Effector memory CD4-positive, alpha-beta T cell (primary cell): ENCODE measurements at places on chromosomes 1 and 21.

GRCh38 chr1:45014321-45015028 lies 2.4 kb downstream of the UROD start:
- peak; percentile 72 for DNase-seq

DNA sequence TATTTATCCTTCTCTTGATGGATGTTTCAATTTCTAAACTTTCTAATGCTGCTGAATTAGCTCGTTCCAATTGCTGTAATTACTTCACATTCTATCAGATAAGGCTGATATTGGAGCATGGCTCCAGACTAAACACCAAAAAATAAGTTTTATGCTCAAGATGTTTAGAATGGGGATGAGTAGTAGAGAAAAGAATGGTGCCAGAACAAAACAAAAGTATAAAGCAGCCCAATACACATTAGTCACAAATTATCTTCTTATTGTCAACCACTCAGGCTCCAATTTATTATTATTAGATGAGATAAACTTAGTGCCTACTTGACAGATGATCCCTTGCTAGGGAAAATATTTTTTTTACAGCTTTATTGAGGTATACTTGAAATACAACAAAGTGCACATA lies 21.8 kb downstream of the ATPAF1 start:
- no peak for DNase-seq

GRCh38 chr21:34988139-34988538 lies 61.0 kb downstream of the RUNX1 start:
- no peak for DNase-seq

DNA sequence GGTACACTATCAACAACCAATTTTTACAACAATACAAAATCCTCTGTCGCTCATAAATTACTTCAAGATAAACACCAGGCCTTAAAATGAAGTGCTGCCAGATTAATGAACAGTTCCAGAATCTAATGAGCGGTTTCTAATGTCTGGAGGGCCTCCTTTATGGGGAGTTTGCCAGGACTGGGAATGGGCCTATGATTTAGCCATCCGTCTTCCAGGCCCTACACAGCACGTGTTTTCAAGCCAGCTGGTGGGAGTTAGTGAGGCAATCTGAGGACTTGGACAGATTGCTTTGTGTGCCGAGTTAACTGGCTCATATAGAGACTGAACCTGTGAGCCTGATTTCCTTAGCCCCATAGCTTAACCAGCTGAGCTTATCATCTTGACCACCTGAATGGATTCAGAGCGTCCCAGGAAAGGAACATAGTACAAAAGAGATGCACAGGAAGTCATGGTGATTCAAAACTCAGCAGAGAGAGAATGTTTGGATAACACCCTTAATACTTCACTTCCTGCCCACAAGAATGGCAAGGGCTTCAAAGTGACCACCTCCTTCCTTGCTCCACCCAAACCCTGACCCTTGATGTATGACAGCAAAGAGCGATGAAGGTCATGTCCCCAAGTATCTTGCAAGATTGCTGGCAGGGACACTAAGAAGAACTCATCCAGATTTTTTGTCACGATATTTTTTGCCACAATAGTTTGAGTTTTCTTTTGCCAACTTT lies 143.5 kb downstream of the SLC30A10 start:
- no peak for DNase-seq

DNA sequence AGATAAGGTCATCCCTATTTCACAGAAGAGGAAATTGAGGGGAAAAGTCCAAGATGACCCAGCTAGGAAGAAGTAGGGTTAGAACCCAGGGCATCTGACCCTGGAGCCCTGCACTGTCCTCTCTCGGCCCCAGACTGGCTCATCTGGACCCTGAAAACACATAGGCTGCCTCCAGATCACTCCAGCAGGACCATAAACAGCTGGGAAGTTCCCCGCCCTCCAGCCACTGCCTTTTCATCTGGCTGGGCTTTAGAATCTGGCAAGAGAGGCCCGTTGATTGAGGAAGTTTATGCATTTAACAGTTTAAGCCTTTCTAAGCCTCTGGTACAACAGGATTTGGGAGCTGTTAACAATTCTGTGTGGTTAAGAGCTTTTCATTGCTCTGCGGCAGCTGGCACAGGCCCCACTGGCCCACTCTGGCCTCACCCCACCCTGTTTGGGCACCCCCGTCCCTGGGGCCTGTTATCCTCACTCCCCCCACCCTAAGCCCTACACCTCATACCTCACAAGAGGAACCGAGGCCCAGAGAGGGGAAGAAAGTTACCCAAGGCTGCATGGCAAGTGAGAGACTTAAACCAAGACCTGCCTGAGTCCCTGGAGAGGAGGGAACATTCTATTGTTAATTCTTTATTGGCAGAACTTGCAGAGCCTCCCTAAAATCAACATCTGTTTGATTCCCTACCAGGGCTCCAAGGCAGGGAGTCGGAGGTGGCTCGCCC lies 84.2 kb downstream of the EPHB2 start:
- no peak for DNase-seq

DNA sequence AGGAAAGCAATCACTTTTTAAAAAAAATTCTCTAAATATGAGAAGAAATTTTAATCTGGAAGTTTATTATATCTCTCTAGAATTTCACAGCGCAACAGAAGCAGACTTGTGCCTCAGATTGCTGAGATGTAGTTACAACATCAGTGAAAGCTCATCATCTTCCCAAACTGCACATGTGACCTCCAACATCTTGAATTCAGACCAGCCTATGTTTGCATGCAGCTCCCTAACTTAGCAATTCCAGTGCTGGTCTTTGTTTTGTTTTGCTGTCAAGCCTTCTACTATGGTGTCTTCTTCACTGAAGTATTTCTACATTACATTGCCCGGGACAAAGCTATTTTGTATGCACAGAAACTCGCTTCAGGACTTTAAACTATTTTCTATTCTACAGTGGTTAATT lies 684.8 kb upstream of the PTBP2 start:
- DNase-seq: no peak

DNA sequence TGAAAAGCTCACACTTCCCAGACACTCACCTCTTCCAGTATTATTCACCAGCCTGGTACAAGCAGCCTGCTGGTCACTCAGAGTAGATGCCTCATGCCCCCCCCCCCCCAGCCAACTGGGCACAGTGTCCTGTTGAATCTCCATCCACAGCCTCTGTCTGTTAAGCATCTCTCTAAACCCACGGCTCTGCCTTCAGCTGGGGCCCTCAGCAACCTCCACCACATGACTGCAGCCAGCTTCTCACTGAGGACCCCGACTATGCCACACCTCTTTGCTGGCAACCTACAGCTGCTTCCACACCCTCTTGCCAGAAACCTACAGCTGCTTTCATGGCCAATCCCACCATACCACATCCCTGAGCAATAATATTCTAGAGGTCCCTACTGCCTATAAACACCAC lies 113.1 kb downstream of the RHOU start:
- no peak for DNase-seq

DNA sequence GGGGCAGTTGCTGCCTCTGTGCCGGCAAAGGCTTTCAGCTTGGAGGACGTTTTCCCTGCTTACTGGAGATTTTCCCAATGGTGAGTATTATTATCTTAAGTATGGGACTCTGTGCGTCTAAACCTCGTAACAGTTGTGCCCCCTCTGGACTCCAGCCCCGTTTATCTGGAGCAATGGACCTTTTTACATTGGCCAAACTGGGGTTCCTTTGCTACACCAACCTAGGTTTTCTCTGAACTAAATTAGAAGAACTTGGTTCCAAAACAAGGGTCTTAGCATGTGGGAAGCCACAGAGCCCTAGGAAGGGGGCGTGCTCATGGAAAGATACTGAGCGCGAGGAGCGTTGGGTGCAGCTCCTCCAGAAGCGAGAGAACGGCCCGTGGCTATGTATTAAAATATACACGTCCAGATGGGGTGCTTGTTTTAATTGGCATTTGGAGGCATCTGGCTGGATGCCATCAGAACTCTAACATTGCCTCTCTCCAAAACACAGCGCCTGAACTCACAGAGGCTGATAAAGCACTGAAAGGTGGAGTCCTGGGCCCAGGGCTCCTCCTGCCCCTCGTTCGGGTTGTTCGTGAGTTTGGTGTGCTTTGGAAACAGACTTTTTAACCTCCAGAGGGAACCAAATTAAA lies 28.4 kb downstream of the POFUT2 start:
- no peak for DNase-seq

DNA sequence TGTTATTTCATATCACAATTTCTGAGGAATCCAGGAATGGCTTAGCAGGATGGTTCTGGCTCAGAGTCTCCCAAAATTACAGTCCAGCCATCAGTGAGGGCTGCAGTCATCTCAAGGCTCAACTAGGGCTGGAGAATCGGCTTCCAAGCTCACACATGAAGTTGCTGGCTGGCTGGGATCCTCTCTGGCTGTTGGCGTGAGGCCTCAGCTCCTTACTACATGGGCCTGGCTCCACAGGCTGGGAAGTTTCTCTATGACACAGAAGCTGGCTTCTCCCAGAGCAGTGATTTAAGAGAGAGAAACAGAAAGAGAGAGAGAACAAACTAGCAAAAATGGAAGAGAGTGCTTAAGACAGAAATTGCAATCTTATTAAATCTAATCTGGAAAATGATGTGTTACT lies 38.8 kb upstream of the RGS8 start:
- no peak for DNase-seq

DNA sequence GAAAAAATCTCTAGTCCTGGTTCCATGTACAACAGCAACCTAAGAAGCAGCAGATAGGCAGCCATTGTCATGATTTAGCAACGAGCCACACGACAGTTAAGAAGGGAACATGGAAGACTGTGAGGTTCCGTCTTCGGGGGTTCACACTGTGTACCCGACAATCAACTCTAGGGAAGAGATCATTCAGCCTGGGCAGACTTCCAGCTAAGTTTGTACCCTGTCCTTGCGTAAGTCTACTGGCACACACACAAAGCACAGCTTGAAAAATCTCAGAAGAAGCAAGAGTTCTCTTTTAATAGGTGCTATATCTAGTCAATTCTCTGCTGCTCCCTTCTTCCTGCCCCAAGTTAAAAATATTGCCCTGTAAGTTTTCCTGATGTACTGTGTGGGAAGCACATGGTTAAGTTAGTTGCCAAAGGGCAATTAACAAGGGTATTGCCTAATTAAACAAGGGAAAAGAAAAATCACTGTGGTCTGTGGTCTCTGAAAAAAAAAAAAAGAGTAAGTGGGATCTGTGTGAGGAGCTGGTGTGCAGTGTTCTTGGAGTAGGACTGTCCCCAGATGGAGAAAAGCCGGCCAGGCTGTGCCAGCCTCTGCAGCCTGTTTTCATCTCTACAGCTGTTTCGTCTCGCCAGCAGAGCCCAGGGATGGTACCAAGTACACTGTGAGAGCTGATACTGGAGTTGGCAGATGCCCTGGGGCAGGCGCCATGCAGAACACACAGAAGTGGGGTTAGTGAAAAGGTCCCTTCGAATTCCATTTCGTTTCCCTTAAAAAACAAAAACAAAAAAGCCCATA lies 6.4 kb upstream of the MYBPHL start:
- DNase-seq: no peak

- no peak for DNase-seq
Observed at GRCh38 chr1:1306070-1306660, 1.6 kb downstream of the ACAP3 start.

GRCh38 chr1:65512383-65512782 lies 91.9 kb downstream of the LEPR start:
- DNase-seq: no peak

DNA sequence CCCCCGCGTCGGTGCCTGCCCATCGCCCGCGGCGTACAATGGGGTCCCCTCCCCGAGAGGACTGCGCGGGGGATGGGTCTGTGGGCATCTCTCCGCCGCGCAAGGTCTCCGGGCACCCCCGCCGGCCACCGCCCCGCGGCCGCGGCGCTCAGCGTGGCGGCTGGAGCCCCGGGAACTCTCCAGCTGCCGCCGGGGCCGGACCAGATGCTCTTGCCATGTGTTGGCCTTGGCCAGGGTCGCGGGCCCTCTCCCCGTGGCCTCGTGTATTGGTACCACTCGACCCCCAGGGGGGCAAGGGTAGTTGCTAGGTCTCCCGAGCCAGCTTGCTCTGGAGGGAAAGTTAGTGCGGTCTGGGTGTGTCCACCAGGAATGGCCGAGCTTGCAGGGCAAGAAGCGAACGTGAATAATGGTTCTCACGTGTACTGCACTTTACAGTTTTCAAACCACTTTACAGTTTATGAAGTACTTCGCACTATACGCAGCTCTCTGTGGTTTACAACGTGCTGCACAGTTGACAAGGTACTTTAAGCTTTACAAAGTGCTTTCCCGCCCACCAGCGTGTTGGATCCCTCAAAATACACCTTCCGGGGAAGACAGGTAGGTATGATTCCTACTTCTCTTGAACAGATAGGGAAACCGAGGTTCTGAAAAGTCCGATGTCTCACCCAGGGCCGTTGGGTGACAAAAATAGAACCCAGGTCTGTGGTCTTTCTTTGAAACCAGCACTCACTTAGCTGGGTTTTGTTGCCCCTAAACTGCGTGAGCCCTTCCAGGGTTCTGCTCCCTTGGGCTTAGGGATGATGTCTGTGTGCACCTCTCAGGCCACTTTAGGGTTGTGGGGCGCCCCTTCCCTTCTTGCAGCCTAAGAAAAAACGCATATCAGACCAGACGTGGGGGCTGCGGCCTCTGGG lies 1.2 kb downstream of the EPHB2 start:
- no peak for DNase-seq

GRCh38 chr1:6420454-6421042 lies 829 bp upstream of the HES2 start:
- no peak for DNase-seq

- no peak for DNase-seq
Observed at GRCh38 chr1:21205416-21205815, 28.7 kb upstream of the EIF4G3 start.

DNA sequence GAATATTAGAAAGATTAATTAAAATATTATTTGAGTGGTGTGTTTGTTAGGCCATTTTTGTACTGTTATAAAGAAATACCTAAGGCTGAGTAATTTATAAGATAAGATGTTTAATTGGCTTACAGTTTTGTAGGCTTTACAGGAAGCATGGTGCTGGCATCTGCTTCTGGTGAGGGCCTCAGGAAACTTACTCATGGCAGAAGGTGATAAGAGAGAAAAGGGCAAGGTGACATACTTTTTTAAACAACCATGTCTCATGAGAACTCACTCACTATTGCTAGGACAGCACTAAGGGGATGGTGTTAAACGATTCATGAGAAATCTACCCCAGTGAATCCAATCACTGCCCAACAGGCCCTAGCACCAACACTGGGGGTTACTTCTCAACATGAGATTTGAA lies 56.7 kb upstream of the RGS21 start:
- DNase-seq: no peak

- no peak for DNase-seq
Observed at GRCh38 chr1:83694449-83694848, 304.5 kb downstream of the TTLL7 start.

DNA sequence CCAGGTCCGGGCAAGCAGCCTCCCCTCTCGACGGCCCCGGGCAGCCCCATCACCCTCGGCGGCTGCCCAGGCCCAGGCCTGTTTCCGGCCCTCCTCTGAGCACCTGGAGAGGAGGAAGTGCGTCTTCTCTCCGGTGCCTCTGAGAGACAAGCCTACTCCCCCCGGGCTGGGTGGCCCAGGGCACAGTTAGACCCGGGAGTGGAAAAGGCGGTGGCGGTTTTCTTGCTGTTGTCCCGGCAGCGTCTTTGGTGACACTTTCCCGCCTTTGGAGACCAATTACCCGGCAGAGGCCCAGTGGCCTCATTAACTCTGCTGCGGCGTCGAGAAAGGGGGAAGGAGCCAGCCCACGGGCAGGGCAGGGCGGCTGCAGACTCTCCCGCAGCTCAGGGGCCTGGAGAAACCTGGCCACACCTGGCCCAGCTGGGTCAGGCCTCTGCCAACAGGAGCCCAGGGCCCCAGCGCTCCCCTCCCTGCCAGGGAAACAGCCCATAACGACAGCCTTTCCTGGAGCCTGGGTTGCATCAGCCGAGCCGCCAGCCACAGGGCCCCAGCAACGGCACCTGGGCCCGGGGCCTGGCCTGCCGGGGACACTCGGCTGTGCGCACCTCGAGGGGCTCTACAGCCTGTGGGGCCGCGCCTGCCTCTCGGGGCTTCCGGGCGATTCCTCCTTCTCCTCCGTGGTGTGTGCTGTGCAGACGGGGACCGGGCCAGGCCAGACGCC lies 28.4 kb upstream of the C1orf159 start:
- DNase-seq: peak; percentile 46
